Stimulated activated CD4-positive, alpha-beta T cell treated with anti-CD3 and anti-CD28 coated beads, Interleukin-1b, Interleukin-23, amount 100 ng/mL, for 1 hour (primary cell): ENCODE measurements at places on chromosomes 1 and 21.

- no peak for DNase-seq
Observed at GRCh38 chr1:56399326-56399725, 180.0 kb downstream of the PLPP3 start.

- no peak for DNase-seq
Observed at GRCh38 chr21:34298534-34299167, 65.2 kb upstream of the KCNE2 start.

DNA sequence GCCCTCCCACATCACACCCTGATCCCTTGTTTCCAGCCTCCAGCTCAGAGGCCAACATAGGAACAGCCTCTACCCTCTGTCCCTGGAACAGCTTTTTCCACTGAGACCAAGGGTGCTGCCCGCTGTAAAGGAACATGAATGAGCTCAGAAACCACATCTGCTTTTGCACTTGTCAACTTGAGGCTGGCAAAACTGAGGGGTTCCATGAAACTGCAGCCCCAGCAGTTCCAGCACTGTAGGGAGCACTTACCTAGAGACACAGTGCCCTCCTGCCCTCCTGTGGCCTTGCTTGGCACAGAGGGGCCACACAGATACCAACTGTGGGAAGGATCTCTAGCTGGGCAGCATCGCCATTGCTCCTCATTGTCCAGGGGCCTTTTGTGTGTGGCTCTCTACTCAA lies 51.7 kb downstream of the ITPKB start:
- DNase-seq: no peak

- DNase-seq: no peak
Observed at GRCh38 chr1:42931108-42931539, 27.5 kb downstream of the SLC2A1 start.
